ENCODE measurements at places on chromosomes 16 and 17.

DNA sequence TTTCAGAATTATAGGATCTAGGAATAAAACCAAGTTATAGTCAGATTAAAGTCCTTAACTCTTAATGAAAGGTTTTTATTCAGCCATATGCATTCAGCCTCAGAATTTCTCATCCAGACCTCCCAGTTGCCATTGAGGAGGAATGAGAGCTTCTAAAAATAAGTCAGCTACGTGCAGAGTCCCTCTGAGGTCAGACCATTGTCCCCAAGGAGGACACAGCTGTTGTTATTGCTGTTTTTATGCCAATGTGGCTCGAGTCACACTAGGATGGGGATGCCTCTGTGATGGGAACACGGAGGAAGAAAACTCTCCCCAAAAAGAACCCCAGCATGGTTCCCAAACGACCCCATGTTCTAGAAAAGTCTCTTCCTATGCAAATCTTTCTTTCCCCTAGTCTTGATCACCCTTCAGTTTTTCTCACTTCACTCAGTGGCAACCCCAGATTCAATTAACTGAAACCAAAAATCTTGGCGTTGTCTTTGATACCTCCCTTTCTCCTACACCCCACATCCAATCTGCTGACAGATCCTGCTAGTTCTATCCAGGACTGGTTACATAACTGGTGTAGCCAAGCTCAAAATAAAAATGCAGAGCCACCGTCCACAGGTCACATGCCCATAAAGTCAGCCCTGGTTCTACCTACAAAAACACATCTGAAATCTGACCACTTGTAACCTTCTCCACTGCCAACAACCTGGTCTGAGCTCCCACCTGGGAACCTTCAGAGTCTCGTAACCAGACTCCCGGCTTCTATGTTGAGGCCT, 138.2 kb upstream of the ERCC4 start:
- DNase-seq, result no peak

GRCh38 chr17:66369830-66370229, 67.4 kb downstream of the PRKCA start:
- no peak for DNase-seq

GRCh38 chr17:72287586-72287985, 166.8 kb downstream of the SOX9 start:
- DNase-seq, result no peak

- DNase-seq, result no peak
Measured at GRCh38 chr17:41593306-41593981, 6.7 kb upstream of the KRT14 start.

- DNase-seq, result peak; percentile 98
Measured at GRCh38 chr16:53703590-53704444, at the start of the genes FTO and RPGRIP1L. FTO (plus strand) TSS chr16:53704156. RPGRIP1L (minus strand) TSS chr16:53703859; CDS start chr16:53700723, 3,136 bp downstream.

DNA sequence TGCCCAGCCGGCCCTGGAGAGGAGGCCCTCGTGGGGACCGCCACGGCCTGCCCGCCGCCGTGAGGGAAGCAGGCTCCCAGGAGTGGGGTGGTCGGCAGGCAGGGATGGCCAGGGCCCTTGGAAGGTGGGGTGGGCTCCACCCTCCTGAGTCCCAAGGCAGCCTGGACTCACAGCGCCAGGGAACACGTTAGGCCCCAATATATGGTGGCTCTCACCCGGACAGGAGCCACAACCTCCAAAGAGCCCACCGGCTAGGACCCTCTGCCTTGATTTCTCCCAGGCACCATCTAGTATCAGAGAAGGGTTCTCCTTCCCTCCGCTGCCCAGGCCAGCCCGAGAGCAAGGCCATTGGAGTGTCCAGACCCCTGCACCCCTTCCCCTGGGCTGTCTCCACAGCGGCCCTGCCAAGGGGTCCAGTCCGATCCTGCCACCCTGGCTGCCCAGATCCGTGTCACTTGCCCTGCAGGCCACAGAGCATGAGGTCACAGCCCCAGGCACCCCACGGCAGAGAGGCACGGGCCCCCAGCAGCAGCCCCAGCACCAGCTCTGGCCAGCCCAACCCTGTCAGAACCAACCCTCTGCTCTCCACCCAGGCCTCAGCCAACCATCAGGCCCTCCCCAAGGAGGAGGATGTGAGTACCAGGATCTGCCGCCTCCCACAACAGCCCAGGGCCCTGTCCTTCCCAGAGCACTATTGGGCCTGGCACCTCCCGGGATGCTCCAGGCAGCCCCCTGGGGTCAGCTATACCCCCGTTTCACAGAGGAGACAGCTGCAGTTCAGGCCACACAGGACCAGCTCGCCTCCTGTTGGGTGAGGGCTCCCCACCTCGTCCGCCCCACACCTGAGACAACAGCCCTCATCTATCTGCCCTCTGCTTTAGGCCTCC, 1.1 kb upstream of the AXIN1 start:
- DNase-seq, result no peak

DNA sequence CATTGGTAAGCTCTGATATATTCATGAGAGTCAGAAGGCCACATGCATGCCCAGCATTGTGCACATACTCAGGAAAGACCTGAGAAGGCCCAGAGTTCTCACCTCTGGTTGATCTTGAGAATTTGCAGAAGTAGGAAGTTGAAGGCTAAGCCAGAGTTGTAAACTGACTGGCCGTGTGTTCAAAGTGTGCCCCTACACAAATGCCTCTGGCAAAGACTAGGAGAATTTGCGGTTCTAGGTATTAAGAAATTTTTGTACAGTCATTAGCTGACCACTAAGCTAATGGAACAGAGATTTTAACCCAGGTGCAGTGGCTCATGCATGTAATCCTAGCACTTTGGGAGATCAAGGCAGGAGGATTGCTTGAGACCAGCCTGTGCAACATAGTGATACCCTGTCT, 25.0 kb downstream of the FBXL20 start:
- no peak for DNase-seq

DNA sequence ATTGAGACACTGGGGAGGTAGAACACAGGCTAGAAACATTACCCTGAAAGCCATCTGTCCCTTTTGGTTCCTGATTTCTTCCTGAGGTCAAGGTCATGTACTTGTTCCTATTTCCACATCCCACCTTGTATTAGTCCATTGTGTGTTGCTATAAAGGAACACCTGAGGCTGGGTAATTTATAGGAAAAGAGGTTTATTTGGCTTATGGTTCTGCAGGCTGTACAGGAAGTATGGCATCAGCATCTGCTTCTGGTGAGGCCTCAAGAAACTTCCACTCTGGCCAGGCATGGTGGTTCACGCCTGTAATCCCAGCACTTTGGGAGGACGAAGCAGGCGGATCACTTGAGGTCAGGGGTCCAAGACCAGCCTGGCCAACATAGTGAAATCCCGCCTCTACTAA, 7.4 kb upstream of the MED9 start:
- no peak for DNase-seq

DNA sequence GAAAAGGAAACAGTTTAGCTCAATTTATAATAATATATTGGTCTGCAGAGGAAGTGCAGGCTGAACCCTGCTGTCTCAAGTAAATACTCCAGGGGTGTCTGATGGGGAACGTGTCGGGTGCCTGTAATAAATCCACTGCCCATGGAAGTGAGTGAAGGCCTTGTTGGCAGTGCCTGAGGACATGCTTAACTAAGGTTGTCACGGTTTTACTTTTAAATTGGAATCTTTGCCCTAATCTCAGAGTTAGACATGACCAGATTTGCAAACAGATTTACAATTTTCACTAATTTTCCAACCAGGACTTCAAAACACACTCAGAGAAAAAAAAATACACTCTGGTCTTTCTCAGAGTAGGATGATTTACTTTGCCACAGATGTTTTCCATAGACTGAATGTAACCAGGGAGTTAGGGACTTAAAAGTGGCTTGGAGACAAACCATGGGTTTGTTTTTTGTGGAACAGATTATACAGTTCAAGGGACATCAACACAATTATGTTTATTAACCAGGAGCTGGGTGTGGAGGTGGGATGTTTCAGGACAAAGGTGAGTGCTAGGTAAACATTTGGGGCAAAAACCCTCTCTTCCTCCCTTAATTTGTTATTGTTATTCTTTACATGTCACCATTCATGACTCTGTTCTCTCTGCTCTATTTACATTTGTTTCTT, 144.5 kb downstream of the FTO start:
- DNase-seq, result no peak

- DNase-seq, result no peak
Measured at GRCh38 chr17:8468980-8469379, 33.3 kb downstream of the NDEL1 start.

- DNase-seq, result no peak
Measured at GRCh38 chr16:23771027-23771426, 16.2 kb downstream of the CHP2 start.

DNA sequence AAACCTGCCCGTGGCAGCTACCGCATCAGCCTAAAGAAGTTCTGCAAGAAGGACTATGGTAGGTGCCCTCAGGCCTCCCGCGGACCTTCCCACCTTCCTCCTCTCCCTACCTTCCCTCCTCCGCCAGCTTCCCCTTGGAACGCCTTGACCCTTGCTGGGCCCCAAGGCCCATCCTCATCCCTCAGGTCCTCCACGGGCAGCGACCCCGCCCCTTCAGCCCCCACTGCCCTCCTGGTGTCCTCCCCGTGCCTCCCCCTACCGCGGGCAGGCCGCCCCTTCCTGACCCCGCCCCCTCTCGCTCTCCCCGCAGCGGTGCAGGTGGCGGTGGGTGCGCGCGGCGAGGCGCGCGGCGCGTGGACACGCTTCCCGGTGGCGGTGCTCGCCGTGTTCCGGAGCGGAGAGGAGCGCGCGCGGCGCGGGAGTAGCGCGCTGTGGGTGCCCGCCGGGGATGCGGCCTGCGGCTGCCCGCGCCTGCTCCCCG, 1.4 kb upstream of the TBC1D24 start:
- DNase-seq, result peak; percentile 42

GRCh38 chr16:497258-497657, 30.3 kb upstream of the CAPN15 start:
- DNase-seq, result no peak

DNA sequence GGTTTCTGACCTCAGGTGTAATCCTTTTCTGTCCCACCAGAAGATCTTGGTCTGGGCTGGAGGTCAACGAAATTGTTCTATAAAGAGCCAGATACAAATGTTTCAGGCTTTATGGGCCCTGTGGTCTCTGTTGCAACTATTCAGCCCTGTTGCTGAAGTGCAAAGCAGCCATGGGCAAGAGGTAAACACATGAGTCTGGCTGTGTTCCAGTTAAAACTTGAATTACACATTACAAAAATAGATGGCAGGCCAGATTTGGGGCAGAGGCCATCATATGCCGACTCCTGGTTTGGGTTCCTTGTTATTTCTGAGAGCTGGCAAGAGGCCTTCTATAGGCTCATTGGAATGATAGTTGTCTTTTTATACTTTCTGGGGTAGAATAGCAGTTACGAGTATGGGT, 114.4 kb downstream of the SDR42E1 start:
- no peak for DNase-seq

GRCh38 chr17:45384047-45384788, 48.5 kb downstream of the ARHGAP27 start:
- peak; percentile 60 for DNase-seq

- DNase-seq, result no peak
Measured at GRCh38 chr16:2475413-2476344, 752 bp downstream of the TBC1D24 start.

DNA sequence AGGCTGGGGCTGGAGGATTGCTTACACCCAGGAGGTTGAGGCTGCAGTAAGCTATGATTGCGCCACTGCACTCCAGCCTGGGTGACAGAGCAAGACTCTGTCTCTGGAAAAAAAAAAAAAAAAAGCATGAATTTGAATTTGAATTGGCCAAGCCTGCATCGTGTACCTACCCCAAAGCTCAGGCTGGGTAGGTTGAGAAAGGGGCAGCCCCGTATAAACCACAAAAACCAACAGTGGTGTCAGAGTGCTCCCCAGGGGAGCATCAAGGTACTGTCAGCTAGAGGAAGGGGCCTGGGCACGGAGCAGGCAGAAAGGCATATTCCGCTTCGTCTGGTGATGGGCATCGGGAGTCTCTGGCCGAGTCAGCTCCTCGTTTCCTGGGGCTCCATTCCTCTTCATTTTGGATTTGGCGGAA, 40.9 kb downstream of the RAP1GAP2 start:
- DNase-seq, result no peak

- DNase-seq, result no peak
Measured at GRCh38 chr17:51401279-51401678, 140.9 kb downstream of the UTP18 start.

DNA sequence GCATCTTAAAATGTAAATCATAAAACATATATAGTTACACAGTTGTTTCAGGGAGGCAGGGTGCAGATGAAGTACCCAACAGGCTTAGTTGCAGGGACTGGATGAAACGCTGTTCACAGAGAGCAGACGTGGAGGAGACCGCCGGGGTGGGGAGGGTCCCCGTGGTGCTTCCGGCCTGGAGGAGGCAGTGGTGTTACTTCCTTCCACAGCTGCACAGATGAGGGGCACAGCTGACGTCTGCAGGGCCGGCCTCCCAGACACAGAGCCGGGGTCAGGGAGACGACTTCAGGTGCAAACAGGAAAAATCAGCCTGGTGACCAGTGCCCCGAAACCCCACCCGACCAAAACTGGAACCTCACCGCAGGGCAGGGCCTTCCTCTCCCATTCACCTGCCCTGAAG, 17.1 kb downstream of the SPIRE2 start:
- DNase-seq, result no peak

DNA sequence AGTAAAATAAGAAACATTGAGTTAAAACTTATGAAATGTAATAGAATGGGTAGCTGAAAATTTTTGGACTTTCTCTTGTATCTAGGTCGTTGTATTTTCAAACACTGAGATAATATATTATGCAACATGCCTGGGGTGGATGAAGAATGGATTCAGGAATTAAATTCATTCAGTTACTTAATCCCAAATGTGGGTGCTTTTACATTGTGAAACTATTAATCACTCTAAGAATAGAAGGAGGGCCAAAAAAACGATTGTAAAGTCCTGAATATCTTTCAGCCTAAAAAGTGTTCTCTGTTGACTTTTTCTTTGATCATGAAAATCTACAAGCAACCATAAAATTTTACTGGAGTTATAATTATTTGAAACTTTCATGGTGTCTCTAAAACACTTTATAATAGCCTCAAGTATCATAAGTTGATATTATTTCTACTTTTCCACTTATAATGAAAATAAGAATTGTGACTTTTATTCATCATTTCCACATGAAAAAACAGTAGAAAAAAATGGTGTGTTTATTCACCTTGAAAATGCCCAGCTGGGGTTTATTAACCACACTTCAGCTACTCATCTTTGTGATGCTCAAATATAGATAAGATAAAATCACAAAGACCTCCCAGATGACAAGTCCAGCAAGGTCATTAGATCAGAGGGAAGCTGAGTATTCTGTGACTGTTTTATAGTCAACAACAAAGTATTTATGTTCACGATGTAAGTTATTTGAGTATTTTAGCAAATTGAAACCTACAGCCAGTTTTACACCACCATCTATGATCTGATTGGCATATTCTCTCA, 619.9 kb upstream of the SOX9 start:
- peak; percentile 25 for DNase-seq

Data from NCI-H226 (cell line).